Activated naive CD8-positive, alpha-beta T cell treated with anti-CD3 and anti-CD28 coated beads for 36 hours (primary cell): ENCODE measurements at places on chromosomes 6 and 20. TPM values are rescaled to one million over a fixed set of nuclear protein-coding genes. Genes with fewer than 3 reads are reported as not detected.
A peak's percentile ranks its signal among the peaks of the same experiment; 100 is the strongest.

RIPOR2 gene
- total RNA-seq, result 80.0 TPM

TRIM40 gene
- total RNA-seq, result not detected

C6orf47 gene
- 10.8 TPM for total RNA-seq

MRAP2 gene
- not detected for total RNA-seq

RRAGD gene
- total RNA-seq, result 14.8 TPM

MMUT gene
- total RNA-seq, result 11.3 TPM

ENPP4 gene
- total RNA-seq, result 8.6 TPM

FBXO30 gene
- 3.7 TPM for total RNA-seq

CST4 gene
- total RNA-seq, result not detected

DNA sequence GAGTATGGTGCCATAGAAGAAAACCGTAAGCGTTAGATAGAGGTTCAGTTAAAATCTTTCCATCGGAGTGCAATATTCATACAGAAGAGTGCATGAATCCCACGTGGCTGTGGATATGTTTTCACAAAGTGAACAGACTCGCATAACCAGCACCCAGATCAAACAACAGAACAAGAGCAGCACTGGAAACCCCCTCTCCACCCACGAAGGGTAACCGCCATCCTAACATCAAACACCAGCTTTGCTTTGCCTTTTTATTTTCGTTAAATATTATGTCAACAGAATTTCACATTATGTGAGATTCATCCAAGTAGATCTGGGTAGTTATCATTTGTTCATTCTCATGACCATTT is 4.7 kb downstream of the GTSF1L start:
- peaks cover 22% of the 10 kb centered on the region for H3K36me3 ChIP-seq
- no peaks in the 10 kb centered on the region for H3K27me3 ChIP-seq
- H3K4me3 ChIP-seq, result peak overlapping the region; percentile 73

GRCh38 chr6:170131351-170131750 is 159.5 kb downstream of the DLL1 start:
- no peak for DNase-seq
- no peak overlapping the region for H3K27ac ChIP-seq
- H3K4me1 ChIP-seq, result no peaks in the 10 kb centered on the region
- H3K4me3 ChIP-seq, result no peak overlapping the region

GRCh38 chr6:1552296-1552761 is 57.4 kb upstream of the FOXC1 start:
- H3K27me3 ChIP-seq, result peaks cover 18% of the 10 kb centered on the region
- no peak overlapping the region for H3K27ac ChIP-seq
- peaks cover 2% of the 10 kb centered on the region for H3K36me3 ChIP-seq
- DNase-seq, result no peak
- H3K4me1 ChIP-seq, result peaks cover 4% of the 10 kb centered on the region

DNA sequence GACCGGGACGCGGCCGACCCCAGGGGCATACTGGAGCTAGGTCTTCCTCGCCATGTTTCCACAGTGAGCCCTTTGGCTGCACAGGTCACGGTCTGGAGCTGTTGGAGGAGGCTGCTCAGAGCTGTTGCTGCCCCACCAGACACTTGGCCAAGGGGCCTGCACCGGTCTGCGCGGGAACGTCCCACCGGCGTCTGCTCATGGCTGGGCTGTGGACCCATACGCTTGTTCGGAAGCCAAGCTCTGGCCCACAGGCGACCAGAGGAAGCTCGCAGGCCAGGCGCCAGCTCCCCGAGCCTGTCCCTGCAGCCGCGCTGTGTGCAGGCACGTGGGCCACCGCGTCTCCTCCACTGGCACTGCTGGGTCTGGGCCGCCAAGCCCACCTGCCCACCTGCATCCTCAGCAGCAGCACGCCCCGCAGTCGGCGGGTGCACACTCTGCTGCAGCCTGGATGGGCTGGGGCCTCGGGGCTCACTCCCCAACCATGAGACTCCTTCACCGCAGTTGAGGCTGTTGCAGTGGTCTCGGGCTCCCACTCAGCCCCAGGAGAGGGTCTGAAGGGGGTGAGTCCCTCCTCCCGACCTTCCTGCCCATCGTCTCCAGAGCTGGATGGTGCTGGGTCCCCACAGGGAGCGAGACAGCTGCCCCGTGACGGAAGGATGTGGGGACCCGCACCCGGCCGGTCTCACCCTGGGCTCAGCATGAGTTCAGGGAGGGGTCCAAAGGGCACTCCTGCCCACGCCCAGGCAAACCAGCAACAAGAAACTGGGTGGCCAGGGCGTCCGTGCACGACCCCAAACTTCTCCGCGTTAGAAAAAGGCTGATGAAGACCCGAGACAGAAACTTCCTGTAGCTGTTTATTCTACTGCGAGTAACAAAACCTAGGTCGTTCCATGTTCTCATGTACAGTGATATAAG is 15.5 kb upstream of the TCFL5 start:
- no peak overlapping the region for H3K4me3 ChIP-seq
- peak overlapping the region; percentile 21 for H3K27ac ChIP-seq
- peaks cover 2% of the 10 kb centered on the region for H3K36me3 ChIP-seq
- peaks cover 13% of the 10 kb centered on the region for H3K4me1 ChIP-seq

DNA sequence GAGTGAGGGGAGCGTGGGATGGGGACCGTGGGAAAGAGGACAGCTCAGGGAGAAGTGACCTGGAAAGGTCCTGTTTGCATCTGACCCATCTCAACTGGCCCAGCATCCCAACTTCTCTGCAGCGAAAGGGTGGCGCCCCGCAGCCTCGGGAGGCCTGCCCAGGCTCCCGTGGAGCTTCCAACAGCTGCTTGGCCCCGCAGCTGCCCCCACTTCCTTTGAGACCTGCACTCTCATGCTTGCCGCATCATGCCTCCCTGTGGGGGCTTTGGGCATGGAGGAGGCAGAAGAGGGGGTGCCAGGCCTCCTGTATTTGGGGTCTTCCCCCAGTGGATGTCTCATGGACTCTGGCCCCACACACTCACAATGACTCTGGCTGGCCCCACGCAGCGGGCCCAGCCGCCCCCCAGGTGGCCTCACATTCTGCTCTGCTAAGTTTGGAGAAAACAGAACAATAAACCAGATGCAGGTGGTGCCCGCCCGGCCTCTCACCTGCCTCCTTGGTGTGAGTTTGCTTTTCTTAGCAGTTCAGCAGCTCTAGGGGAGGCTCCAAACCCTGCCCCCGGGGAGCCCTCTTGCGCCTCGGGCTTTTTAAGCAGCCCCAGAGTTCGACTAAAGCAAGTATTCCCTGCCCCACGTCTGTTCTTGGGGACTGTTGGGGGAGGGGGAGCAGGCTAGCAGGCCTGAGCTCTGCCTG is 40.7 kb downstream of the CPXM1 start:
- H3K4me3 ChIP-seq, result no peak overlapping the region
- no peaks in the 10 kb centered on the region for H3K4me1 ChIP-seq
- H3K27ac ChIP-seq, result no peak overlapping the region
- H3K27me3 ChIP-seq, result peaks cover 11% of the 10 kb centered on the region
- H3K36me3 ChIP-seq, result no peaks in the 10 kb centered on the region

GRCh38 chr6:99739526-99739925 is 132.9 kb downstream of the PRDM13 start:
- H3K36me3 ChIP-seq, result no peaks in the 10 kb centered on the region
- peaks cover 2% of the 10 kb centered on the region for H3K4me1 ChIP-seq
- no peak overlapping the region for H3K27ac ChIP-seq
- peaks cover 59% of the 10 kb centered on the region for H3K27me3 ChIP-seq
- no peak for DNase-seq

DNA sequence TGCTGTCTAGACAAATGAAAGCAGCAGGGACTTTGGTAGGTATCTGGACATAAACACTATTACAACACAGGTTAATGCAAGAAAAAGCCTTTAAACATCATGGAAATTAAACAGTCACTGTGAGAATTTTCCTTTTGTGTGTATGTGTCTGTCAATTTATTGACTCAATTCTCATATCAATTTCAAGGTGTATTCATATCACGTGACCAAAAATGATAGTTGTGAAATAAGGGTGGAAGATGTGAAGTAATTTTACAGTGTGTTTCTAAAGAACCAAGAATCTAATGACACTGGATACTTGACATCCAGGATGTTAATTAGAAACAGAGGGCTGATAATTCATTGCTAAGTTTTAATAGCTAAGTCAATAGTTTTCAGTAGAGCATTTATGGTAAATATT is 244.0 kb downstream of the TMEM242 start:
- no peak overlapping the region for H3K4me3 ChIP-seq
- H3K27me3 ChIP-seq, result no peaks in the 10 kb centered on the region
- H3K4me1 ChIP-seq, result peaks cover 56% of the 10 kb centered on the region
- DNase-seq, result no peak
- H3K27ac ChIP-seq, result no peak overlapping the region
- H3K36me3 ChIP-seq, result peaks cover 14% of the 10 kb centered on the region

DNA sequence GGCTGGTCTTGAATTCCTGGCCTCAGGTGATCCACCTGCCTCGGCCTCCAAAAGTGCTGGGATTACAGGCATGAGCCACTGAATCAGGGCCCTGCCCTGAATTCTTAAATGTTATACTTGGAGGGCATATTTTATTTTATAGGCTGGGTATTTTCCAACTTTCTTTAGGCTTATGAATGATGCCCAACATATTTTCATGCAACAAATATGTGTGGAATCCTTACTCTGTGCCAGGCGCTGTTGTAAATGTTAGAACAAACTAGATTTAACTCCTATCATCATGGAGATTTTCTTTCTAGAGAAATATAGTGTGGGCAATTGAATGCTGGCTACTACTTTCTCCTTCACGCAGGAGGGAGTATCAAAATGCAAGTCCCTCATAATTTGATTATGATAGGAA is 71.2 kb downstream of the SAMD5 start:
- peaks cover 10% of the 10 kb centered on the region for H3K27me3 ChIP-seq
- no peak for DNase-seq
- no peak overlapping the region for H3K27ac ChIP-seq

- peaks cover 6% of the 10 kb centered on the region for H3K4me1 ChIP-seq
- H3K27ac ChIP-seq, result no peak overlapping the region
- no peaks in the 10 kb centered on the region for H3K27me3 ChIP-seq
- H3K36me3 ChIP-seq, result peaks cover 26% of the 10 kb centered on the region
- no peak for DNase-seq
- H3K4me3 ChIP-seq, result no peak overlapping the region
Measured at GRCh38 chr6:108862479-108863191, 14.4 kb downstream of the ARMC2 start.

DNA sequence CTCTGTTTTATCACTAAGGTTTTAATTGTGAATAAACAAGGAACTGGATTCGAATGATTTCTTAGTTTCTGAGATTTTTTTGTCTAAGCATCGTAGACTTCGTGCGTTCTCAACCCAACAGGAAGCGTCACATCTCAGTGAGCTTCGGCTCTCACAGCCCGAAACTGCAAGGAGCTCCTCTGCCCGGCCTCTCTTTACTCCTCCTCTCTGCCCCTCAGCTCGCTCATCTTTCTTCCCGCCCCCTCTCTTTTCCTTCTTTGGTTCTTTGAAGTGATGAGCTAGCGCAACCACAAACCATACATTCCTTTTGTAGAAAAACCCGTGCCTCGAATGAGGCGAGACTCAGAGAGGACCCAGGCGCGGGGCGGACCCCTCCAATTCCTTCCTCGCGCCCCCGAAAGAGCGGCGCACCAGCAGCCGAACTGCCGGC is 480 bp upstream of the NT5E start:
- H3K27me3 ChIP-seq, result no peaks in the 10 kb centered on the region
- peaks cover 51% of the 10 kb centered on the region for H3K4me1 ChIP-seq
- H3K4me3 ChIP-seq, result peak overlapping the region; percentile 97
- H3K36me3 ChIP-seq, result peaks cover 13% of the 10 kb centered on the region
- peak overlapping the region; percentile 84 for H3K27ac ChIP-seq
- DNase-seq, result peak; percentile 75

- H3K36me3 ChIP-seq, result no peaks in the 10 kb centered on the region
- no peak overlapping the region for H3K27ac ChIP-seq
- no peaks in the 10 kb centered on the region for H3K4me1 ChIP-seq
- no peaks in the 10 kb centered on the region for H3K27me3 ChIP-seq
- no peak overlapping the region for H3K4me3 ChIP-seq
- no peak for DNase-seq
Measured at GRCh38 chr6:166477647-166478365, 95.1 kb upstream of the MPC1 start.

GRCh38 chr6:107655245-107655644 is 165.3 kb downstream of the SOBP start:
- H3K27me3 ChIP-seq, result no peaks in the 10 kb centered on the region
- DNase-seq, result no peak
- no peaks in the 10 kb centered on the region for H3K36me3 ChIP-seq
- H3K4me3 ChIP-seq, result no peak overlapping the region
- no peak overlapping the region for H3K27ac ChIP-seq

DNA sequence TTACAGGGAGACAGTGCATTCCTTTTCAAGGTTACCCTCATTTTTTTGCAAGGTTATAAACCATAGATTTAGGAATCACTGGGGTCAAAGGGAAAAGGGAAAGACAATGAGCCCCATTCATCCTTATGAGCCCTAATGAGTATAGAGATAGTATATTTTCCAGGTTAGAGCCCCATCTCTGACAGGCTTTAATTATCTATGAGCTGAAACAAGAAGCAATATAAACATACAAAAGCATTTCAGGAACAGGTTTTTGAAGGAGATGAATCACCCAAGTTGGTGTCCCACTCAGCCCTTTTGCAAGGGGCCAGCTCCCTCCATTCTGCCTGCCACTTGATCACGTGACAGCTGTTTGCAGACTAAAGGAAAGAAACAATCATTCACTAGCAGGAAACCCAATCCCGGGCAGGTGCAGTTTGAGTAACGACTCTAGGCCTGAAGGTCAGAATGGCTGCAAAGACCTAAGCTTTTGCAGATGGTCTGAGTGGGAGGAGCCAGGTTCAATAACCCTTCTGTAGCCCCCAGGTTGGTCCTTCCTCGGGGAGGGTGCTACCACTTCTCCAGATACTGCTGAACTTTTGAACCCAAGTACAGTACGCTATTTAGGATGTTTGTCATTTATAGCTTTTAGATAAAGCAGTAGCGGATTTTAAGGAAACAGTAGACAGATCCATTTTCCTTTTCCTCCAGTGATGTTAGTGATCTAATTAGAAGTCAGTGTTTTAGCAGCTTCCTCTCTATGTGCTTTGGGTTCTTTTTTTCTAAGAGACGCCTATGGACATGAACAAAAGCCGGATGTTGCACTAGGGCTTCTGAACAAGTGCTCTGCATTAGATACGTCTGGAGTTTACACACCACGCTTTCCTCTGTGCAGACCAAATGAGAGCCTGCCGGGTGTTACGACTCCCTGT is 253.2 kb downstream of the SOX4 start:
- no peak overlapping the region for H3K27ac ChIP-seq
- DNase-seq, result peak; percentile 12
- peaks cover 6% of the 10 kb centered on the region for H3K4me1 ChIP-seq
- H3K36me3 ChIP-seq, result no peaks in the 10 kb centered on the region

DNA sequence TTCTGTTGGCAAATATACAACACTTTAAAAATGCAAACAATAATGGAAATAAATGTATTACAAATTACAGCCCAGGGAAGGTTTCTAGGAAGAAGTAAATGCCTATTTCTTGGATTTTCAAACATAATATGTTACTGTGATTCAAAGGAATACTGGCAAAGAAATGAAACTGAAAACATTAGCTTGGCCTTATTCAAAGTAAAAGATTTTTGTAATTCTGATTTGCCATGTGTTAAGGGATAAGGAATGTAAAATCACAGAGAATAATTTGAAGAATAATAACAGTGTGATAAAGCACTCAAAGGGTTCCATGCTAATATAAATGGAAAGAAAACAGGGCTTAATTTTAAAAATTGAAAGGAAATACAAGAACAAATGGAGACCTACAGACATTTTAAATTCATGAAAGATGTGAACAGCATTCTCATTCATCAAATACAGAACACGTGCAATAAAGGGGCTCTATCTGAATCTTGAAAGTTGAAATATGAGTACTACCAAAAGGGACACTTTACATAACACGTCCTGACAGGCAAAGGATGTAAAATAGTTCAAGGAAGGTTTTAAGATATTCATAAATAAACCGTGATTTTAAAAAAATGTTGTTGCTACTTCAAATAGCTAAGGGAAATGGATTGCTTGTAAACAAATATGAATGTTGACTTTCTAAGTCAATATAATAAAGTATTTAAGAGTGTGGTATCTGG is 138.1 kb downstream of the RFPL4B start:
- H3K36me3 ChIP-seq, result no peaks in the 10 kb centered on the region
- no peak overlapping the region for H3K4me3 ChIP-seq
- no peak overlapping the region for H3K27ac ChIP-seq
- DNase-seq, result no peak
- H3K4me1 ChIP-seq, result no peaks in the 10 kb centered on the region
